Stimulated activated CD4-positive, alpha-beta T cell treated with anti-CD3 and anti-CD28 coated beads, Interleukin-4, amount 100 ng/mL, for 48 hours (primary cell): ENCODE measurements at places on chromosomes 2 and 18.

GRCh38 chr2:109632158-109632789, 18.1 kb downstream of the SOWAHC start:
- DNase-seq: no peak

DNA sequence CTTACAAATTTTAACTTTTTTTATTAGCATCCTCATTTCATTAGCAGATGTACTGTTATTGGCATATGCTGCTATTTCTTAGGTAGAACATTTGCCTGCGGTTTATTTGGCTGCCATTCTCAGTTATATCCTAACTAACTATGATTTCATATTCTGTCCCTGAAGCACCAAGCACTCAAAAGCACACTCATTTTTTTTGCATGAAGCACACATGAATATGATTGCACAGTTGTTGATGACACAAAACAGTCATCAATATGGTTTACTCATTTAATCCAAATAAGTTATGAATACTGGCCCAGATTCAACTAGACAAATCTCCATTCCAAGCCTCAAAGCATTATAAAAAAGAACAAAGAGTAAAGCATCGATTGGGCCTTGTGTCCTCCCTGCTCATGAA, 129.4 kb upstream of the CNTNAP5 start:
- DNase-seq: no peak

- peak; percentile 16 for DNase-seq
These were observed 39.1 kb upstream of the FAM136A start for GRCh38 chr2:70340761-70341476.

DNA sequence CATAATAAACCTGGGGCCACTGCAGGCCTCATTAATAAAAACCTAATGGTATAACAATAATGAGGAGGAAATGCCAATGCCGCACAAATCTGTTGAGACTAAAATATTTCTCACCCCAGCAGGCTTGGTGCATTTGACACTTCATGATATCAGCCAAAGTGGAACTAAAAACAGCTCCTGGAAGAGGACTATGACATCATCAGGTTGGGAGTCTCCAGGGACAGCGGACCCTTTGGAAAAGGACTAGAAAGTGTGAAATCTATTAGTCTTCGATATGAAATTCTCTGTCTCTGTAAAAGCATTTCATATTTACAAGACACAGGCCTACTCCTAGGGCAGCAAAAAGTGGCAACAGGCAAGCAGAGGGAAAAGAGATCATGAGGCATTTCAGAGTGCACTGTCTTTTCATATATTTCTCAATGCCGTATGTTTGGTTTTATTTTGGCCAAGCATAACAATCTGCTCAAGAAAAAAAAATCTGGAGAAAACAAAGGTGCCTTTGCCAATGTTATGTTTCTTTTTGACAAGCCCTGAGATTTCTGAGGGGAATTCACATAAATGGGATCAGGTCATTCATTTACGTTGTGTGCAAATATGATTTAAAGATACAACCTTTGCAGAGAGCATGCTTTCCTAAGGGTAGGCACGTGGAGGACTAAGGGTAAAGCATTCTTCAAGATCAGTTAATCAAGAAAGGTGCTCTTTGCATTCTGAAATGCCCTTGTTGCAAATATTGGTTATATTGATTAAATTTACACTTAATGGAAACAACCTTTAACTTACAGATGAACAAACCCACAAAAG, 580.9 kb upstream of the TMEFF2 start:
- DNase-seq: no peak
